ENCODE measurements at places on chromosomes 2 and 18. TPM values are rescaled to one million over a fixed set of nuclear protein-coding genes. Genes with fewer than 3 reads are reported as not detected.
A peak's percentile ranks its signal among the peaks of the same experiment; 100 is the strongest.

- peak; percentile 61 for DNase-seq
These were observed 89.6 kb downstream of the MAP4K4 start for GRCh38 chr2:101787097-101787496.

GRCh38 chr2:164275659-164276058 lies 345.6 kb downstream of the GRB14 start:
- no peak for DNase-seq

The TWIST2 gene
- total RNA-seq, result 14.7 TPM

GRCh38 chr2:160701822-160702221 lies 208.2 kb upstream of the RBMS1 start:
- DNase-seq, result no peak

- no peak for DNase-seq
These were observed 33.3 kb upstream of the ANKRD62 start for GRCh38 chr18:12060182-12060870.

The CNDP1 gene
- total RNA-seq, result not detected

GRCh38 chr2:100818606-100819369 lies 1.2 kb upstream of the NPAS2 start:
- peak; percentile 72 for DNase-seq

The KCNJ13 gene
- not detected for total RNA-seq

GRCh38 chr2:154231021-154231420 lies 359.3 kb downstream of the GALNT13 start:
- DNase-seq, result no peak

DNA sequence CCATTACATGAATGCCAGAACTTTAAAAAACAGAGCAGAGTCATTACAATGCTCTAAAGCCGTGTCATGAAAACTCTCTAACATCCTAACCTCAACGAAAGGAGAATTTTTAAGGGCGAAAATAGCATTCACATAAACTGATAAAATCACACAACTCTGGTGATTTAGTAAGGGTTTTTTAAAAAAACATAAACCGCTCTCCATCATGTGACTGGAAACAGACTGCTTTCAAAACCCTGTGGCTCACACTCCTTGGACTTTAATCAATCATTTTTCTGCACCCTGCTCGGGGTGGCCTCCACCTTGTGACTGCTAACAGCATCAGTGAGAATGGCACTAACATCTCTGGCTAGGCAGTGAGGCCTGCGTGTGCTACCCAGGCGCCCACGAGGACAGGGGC lies 12.1 kb downstream of the DOCK10 start:
- no peak for DNase-seq

GRCh38 chr2:38560092-38560491 lies 42.6 kb downstream of the HNRNPLL start:
- DNase-seq, result no peak

GRCh38 chr2:233426619-233427342 lies 72.5 kb downstream of the DGKD start:
- DNase-seq, result peak; percentile 99

DNA sequence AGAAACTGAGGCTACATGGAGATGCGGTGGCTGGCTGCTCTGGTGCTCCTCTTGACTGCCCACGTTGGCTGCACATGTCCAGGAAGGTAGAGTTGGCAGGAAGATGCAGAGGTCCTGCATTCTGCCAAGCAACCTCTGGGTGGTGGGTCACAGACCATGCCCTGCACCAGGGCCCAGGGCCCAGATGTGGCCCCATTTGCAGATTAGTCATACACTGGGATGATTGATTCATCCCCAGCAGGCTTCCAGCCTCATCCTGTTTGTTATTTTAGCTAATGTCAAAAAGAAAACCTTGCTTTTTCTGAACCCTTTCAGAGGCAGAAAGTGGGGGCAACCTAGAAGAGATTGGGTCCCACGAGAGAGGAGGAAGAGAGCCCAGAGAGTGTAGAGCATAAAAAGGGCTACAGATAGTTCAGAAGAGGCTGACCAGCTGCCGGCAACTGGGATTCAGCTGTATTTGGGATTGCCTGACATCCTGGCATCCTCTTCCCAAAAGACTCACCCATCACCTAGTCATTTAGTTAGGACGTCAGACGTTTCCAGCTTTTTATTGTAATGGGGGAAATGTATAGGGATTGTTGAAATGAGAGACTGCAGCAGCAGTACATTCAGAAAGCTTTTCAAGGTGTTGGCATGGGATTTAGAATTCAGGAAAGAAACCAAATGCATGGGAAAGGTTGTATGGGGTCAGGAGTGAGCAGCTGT lies 101.9 kb downstream of the CTIF start:
- peak; percentile 72 for DNase-seq
